ENCODE measurements at places on chromosomes 2 and 18.

DNA sequence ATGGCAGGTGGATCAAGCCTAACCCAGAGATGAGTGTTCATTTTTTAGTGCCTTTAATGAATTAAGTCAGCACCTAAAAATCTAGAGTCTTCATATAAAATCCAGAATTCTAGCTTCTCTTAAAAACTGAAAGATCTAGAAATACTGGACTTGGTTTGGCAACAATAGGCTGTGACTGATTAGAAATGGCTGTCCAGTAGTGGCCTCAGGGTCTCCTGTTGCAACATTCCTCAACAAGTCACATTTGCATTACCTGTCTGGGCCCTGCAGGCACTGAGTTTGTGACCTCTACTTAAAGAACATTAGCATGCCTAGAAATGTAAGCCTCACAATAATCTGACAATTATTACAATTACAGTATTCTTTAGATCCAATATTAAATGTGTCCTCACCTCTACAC lies 33.1 kb downstream of the MBD2 start:
- DNase-seq: no peak

DNA sequence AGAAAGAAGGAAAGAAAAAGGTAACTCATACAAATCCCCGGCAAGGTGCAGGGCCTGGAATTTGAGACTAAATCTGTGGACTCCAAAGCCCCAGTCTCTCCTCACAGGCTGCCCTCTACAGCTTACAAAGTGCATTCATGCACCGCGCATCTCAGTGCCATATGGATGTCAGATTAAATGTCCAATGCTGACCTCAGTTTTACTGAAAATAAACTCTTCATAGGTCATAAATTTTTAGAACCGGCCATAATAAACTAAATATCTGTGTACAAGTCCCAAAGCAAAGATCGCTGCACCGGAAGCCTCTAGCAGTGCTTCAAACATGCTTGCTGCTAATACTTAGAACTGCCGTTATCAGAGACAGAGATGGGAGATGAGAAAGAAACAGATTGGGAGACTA lies 17.7 kb downstream of the ST6GAL2 start:
- no peak for DNase-seq

- DNase-seq: no peak
Observed at GRCh38 chr2:109637749-109638570, 23.8 kb downstream of the SOWAHC start.

- no peak for DNase-seq
Observed at GRCh38 chr2:213766465-213766901, 482.2 kb downstream of the SPAG16 start.

All from stimulated activated CD4-positive, alpha-beta T cell treated with anti-CD3 and anti-CD28 coated beads, Interleukin-1b, Interleukin-23, amount 100 ng/mL, for 4 hours (primary cell).